ENCODE measurements at places on chromosomes 6 and 20.
A peak's percentile ranks its signal among the peaks of the same experiment; 100 is the strongest.

DNA sequence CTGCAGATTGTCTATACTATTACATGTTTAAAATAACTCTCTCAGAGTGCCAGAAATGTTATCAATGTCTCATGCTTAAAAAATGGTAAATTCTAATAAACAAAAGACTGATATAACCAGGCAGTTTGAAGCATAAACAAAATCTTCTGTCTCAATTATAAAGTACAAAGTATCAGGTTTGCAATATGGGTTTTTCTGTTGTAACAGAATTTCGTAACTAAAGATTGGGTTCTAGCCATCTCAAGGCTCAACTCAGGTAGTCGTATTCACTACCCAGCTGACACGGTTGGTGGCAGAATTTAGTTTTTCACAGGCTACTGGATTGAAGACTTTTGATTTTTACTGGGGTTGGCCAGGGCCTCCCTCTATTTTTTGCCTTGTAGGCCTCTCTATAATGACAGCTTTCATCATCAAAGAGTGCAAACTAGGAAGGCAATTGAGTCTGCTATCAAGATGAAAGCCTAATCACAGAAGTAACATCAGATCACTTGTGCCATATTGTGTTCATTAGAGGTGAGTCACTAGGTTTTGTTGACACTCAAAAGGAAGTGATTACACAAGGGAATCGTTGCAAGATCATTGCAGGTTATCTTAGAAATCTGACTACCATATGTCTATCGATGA is 3.6 kb downstream of the CYP39A1 start:
- no peak for DNase-seq

DNA sequence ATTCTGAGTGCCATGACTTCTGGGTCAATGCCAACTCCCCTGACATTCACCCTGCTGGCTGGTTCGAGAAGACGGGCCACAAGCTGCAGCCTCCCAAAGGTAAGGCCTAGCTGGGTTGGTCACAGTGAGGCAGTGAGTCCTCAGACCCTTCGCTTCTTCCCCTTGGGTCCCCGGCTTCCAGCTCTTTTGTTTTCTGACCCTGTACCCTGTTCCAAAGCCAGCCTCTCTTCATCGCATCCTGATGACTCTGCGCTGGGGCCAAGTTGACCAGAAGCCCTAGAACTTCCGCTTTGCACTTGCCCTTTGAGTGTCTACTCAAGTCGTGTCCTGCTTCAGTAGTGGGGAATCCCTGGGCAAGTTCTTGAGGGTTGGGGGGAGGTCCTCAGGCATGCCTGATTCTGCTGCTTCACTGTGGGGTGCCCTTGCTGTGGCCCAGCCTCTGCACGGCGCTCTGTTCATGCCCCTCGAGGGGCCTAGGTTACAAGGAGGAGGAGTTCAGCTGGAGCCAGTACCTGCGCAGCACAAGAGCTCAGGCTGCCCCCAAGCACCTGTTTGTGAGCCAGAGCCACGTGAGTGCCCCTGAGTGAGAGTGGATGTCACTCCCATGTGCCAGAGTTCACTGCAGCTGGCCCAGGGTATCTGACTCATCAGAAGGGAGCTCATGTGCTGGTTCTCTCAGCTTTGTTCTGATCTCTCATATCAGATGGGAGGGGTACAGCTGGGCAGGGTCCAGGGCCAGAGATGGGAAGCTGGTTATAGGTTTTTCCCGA is 23.0 kb downstream of the L3MBTL1 start:
- DNase-seq, result no peak

DNA sequence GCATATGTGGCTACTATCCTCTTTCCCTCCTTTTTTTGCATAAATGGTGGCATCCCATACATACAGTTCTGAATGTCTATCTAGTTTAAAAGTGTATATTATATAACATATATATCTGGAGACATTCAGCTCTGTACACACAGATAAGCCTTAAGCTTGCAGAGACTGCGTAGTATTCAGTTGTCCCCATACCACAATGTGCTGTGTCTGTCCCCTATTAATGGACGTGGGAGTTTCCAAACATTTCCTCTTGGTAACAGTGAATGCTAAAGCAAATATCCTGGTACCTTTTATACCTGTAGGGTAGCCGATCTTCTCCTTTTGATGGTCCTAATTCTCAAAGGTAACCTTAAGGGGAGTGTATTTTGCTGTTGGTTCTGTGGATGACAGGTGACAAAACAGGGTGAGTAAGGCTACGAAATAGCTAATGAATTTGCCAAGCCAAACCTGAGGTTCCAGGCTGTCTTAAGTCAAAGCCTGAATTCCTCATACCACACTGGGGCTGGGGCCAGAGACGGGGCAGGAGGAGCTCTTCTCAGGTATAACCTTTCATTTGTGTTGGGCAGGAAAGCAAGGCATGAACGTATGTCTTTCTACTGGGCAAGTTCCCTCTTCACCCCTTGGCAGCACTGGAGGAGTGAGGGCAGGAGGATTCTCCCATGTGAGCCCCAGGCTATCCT is 7.8 kb upstream of the C2 start:
- no peak for DNase-seq

- DNase-seq, result no peak
These were observed 160.8 kb downstream of the GMPR start for GRCh38 chr6:16399158-16399557.

DNA sequence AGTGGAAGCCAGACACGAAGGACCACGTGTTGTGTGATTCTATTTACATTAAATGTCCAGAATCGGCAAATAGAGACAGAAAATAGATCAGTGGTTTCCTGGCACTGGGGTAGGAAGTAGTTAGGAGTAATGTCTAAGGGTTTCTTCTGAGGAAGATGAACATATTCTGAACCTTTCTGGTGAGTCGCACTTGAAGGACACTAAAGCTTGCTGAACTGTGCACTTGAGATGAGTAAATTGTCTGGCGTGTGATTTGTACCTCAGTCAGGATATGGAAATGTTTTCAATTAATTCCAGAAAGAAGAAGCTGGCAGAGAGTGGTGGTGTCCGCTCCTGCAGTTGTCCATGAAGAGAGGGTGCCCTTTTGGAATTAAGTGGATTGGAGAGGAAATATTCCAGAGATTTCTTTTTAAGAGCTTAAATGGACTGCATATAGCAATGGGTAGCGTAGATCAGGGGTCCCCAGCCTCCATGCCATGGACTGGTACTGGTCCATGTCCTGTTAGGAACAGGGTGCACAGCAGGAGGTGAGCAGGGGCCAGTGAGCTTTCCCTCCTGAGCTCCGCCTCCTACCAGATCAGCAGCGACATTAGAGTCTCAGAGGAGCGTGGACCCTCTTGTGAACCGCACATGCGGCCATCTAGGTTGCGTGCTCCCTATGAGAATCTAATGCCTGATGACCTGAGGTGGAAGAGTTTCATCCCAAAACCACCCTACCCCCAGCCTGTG is 12.4 kb upstream of the KIF25 start:
- DNase-seq, result no peak

GRCh38 chr6:158043008-158043407 is 61.3 kb downstream of the SYNJ2 start:
- no peak for DNase-seq

GRCh38 chr20:47125758-47126591 is 230.5 kb downstream of the ZMYND8 start:
- DNase-seq, result peak; percentile 12

DNA sequence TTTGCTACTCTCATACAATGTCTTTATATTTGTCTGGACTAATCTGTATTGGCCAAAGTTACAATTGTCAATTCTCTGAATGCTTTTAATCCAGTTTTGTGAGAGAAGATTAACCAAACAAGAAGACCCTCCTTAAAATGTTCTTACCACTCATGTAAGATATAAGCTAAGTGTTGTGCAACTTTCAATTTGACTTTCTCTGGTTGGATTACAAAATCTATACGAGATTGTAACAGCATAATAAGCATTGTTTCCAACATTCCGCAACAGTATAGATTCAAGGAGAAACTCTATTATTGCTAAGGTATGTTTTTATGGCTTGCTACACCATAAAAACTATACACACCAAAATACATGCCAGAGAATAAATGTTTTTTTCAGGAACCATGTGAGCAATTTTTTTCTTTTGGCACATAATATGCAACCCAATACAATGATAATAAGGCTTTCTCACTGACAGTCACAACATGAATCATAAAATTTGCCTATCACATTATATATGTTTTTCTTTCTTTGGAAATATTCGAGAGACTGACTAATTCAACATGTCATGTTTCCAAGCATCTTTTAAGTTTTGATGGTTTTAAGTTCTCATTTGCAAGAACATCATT is 12.2 kb upstream of the TRPC4AP start:
- DNase-seq, result peak; percentile 65

DNA sequence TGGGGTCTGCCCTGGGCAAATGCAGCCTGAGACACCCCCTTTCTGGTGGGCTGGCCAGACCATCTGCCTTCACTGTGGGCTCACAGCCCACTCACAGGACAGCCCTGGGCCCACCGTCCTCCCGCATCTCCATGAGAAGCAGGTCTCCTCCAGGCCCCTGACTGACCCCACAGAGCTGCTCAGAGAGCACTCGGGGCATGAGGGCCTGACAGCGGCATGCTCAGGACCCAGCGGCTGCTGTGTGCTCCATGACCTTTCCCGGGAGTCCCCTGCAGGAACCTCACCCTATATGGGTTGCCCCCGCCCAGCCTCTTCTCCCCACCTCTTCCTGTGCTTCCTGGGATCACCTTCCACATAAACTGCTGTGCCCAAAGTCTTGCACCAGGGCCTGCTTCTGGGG is 162.4 kb upstream of the CST7 start:
- no peak for DNase-seq

- DNase-seq, result no peak
These were observed 50.7 kb upstream of the SLCO4A1 start for GRCh38 chr20:62591591-62591990.

GRCh38 chr20:58584881-58585752 is 66.0 kb upstream of the STX16 start:
- peak; percentile 36 for DNase-seq

GRCh38 chr6:81158956-81159355 is 593.5 kb downstream of the TENT5A start:
- peak; percentile 16 for DNase-seq

DNA sequence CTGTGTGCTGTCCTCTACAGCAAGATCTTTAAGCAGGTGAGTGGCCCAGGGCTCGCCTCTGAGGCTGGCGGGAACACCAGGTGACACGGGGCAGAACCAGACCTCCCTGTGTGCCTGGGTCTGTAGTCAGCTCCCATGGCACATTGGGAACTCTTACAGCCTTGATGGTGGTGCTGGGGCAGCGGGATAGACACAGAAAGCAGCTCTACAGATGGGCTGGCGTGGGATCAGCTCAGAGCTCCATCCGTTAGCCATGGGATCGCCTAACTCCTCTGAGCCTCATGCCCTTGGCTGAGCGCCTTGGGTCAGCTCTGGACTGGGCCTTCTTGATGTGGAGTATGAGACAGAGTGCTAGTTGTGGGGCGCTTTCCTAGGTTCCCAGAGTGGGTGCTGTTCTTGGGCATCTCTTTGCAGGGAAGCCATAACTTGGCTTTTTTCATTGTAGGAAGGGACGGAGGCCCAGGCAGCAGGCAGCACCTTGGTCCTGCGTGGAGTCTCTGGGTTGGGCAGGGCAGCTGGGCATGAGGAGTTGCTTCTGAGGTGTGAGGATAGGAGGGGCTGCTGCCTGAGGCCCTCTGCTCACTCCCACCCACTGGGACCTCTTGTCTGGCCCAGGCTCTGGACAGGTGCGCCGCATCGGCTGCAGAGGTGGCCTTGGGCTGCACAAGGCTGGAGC is 51.3 kb downstream of the EFCAB8 start:
- DNase-seq, result no peak

- no peak for DNase-seq
These were observed 4.6 kb upstream of the CPXM1 start for GRCh38 chr20:2804852-2805688.

GRCh38 chr20:1427457-1428054 is 34.7 kb upstream of the FKBP1A start:
- DNase-seq, result no peak

- DNase-seq, result peak; percentile 47
These were observed 1164.5 kb upstream of the CITED2 start for GRCh38 chr6:140538926-140539325.

GRCh38 chr20:10430704-10431103 is 3.3 kb downstream of the MKKS start:
- no peak for DNase-seq

DNA sequence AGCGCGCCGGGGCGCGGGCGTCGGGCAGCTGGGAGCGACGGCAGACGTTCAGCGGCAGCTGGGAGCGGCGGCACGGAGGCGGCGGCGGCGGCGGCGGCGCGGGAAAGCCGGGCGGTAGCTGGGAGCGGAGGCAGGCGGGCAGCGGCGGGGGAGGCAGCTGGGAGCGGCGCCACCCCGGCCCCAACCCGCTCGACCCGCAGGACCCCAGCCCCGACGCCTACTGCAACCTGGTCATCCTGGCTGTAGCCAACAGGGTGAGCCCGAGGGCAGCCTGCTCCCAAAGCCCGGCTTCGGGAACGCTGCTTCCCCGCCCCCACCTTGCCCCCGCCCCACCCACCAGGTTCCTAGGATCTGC is 8.9 kb downstream of the CCM2L start:
- no peak for DNase-seq

DNA sequence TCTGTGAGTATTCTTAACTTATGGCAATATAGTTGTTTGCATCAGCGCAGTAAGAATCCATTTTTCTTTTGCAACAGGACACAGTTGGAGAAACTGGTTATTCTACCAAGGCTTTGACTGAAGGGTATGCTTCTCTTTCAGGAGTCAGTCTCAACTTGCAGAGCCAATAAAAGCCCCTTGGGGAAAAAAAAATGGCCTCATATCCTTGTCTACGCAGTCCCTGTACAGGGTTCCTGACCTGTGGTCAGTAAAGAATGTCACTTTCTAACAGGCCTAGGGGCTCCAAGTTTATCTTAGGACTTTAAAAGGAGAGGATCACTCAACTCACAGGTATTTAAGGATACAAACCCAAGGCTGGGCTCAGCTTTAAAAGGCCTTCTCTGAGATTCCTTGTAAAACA is 6.9 kb upstream of the RNGTT start:
- DNase-seq, result no peak

GRCh38 chr6:158376631-158377081 is 64.4 kb downstream of the TULP4 start:
- DNase-seq, result peak; percentile 36

DNA sequence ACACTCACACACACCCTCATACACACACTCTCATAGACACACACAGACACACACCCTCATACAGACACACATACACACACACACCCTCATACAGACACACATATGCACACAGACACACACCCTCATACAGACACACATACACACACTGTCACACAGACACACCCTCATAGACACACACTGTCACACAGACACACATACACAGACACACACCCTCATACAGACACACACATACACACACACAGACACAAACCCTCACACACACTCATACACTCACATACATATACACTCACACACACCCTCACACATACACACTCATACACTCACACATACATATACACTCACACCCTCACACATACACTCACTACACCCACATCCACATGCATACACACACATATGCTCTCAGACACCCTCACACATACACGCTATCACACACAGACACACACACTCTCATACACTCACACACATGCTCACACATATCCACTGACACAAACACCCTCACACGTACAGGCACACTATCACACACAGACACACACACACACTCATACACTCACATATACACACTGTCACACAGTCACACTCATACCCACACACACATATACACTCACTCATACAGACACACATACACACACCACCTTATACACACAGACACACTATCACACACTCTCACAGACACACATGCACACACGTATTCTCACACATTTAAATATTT is 9.1 kb downstream of the ADIG start:
- DNase-seq, result no peak

All from fibroblast of skin of back (primary cell).